ENCODE measurements at places on chromosomes 7 and 10.
A peak's percentile ranks its signal among the peaks of the same experiment; 100 is the strongest.

- no peak for DNase-seq
Observed at GRCh38 chr7:3778345-3778744, 477.3 kb downstream of the SDK1 start.

- no peak for DNase-seq
Observed at GRCh38 chr7:8037151-8037550, 68.6 kb downstream of the GLCCI1 start.

DNA sequence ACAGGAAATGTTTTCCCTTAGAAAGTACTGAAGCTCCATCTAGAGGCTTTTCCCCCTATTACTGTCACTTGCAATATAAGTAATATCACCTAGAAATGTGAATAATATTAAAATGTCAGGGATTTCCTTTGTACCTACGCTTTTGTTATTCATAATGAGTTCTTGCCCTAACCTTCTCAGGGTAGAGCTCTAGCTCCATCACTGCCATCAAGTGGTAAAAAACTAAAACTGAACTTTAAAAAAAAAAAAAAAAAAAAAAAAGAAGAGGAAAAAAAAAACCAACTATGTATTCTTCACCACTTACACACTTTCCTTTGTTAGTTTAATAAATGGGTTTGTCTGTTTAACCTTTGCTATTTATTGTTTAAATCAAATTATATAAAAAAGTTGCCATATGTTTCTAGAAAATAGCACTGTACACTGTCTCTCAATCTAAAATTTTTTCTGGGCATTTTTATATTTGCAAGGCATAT lies 49.9 kb downstream of the DNAJC1 start:
- peak; percentile 66 for DNase-seq

- peak; percentile 79 for DNase-seq
Observed at GRCh38 chr7:36207451-36208291, 54.6 kb downstream of the EEPD1 start.

DNA sequence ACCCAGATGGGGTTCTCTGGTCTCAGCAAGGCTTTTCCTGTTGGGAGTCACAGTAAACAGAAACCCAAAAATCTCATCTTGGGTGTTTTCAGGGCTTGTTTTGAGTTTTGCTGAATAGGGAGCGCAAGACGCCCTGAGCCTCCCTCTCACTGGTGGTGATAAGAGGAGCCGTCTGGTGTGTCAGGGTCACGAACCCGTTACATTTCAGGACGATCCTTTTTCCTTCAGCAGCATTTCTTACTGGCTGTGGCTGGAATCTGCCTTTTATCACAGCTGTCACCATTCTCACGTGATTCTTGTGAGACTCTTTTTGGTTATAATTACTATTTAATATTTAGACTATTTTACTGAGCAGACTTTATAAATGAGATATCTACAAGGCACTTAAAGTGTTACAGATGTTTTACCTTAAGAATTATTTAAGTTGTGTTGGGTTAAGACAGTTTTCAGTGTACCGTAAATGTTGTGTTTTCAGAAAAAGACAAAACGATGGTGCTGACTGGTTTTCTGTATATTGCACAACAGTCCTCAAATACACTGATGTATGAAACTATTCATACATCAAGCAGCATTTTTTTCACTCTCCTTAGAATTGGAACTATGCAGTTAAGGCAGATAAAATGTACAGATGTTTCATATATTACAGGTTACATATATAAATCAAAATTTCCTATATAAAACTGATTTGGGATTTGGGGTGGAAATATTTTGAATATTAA lies 2.2 kb upstream of the GET4 start:
- no peak for DNase-seq

GRCh38 chr10:61786728-61787127 lies 114.8 kb upstream of the ARID5B start:
- peak; percentile 62 for DNase-seq

GRCh38 chr7:142334236-142334635 lies 76.4 kb upstream of the PRSS58 start:
- DNase-seq: no peak

DNA sequence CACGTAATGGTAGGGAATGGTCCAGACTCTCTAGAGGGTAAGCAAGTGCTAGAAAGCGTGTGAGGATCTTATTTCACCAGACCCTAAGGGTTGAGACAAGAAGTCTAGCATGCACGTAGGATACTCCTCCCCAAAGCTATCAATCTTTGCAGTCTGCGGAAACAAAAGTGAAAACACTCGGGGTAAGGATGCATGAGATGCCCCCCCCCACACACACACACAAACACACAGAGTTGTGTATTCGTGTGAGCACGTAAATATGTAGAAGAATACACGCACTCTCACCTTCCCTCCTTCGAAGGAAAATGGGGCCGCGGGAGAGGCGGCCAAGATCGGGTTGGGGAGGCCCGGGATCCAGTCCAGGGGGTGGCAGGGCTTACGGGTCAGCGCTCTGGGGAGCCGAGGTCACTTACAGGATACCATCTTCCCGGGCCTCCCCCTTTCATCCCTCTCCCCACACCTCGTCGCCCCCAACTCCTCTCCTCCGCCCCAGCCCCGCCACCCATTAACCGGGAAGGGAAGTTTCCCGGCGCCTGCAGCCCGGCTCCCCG lies 455 bp downstream of the CUL2 start:
- no peak for DNase-seq

DNA sequence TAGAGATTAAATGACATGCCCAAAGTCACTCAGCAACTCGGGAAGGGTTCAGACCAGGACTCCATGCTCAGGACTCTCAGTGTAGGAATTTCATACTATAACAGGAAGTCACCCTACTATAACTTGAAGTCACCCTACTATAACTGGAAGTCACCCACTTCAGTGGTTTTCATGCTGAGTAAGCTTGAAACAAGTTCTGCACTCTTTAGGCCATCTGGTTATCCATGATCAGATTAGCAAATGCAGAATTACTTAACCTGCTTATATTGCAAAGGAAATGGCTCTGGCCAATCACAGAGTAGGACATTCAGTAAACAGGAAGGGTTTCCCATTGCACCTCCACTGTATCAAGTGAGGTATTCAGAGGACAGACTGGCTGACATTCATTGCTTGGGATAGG lies 1240.4 kb downstream of the GATA3 start:
- no peak for DNase-seq

GRCh38 chr10:122054048-122055025 lies 65.4 kb downstream of the TACC2 start:
- DNase-seq: no peak

DNA sequence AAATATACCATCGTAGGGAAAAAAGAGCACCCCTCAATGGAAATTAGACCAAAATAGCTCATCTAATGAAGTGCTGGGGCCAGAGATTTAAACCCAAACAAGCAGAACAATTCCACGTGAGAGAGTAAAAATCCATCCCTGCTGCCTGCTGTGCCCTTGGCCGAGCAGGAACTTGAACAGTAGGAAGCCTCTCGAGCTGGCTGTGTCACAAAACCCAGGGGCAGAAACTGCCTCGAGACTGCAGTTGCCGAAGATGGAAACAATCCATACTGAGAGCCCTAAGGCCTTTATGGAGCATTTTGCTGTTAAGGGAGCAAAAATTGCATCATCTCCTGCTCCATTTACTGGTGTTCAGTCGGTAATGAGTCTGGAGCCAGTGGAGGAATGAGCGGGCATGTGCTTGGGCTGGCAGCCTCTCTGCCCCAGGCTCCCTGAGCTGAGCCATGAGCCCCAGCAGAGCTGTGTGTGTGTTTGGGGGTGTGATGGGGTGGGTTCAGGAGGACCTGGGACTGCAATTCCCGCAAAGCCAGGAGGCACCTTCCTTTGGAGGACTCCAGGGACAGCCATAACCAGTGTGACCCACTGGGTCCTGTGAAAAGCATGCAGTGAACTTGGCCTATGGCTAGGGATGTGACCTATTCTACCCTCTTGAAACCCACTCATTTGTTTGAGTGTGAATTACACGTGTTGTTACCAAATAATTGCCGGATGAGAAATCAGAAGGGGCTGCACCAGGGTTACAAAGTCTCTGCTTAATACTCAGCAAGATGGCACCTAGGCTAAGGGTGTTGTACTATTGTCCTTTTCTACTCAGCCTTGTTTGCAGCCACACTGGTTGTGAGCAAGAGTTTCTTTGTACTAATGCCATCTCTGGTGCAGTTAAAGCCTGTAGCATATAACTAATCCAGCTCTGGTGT lies 58.3 kb downstream of the CDHR3 start:
- no peak for DNase-seq

DNA sequence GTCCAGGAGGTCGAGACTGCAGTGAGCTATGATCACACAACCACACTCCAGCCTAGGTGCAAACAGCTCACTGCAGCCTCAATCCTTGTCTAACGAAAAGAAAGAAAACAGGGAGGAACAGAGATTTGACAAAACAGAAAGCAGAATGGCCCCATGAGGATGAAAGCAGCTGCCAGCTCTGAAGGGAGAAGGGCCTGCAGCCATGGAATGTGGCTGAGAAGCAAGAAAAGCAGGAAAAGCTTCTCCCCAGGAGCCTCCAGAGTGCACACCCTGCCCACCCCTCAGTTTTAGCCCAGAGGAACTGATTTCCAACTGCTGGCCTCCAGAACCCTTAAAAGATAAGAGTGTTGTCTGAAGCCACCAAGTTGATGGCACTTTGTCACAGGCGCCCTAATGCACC lies 13.0 kb downstream of the ESYT2 start:
- no peak for DNase-seq

DNA sequence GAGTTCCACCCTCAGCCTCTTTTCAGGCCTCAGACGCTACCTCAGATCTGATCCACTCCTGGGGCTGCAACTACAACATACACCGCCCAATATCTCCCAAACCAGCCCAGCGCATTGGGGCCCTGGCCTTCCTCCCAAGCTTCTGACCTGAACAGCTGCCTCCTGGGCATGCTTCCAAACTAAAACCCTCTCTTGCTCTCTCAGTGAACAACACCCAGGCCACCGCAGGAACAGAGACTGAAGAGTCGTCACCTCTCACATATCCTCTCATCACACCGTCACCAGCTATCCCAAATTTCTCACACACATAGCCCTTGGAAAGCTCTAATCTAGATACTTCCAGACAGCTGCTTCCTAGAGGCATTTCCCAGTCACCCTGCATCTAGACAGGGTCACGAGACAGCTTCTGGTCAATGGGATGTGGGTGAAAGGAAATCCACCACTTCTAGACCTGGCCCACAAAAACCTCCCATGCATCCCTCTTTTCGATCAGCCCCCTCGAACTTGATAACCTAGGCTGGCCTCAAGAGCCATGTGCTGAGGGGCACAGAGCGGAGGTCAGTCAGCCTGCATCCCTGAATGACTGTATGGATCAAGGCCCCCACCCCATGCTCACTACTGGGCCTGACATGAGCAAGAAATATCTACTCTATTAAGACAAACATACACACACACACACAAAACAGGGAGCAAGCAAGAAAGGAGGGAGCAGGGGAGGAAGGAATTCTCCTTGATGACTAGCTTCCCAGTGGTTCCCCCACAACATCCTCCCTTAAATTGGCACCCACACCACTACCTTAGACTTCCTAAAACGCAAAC lies 1.8 kb downstream of the PARP12 start:
- DNase-seq: no peak

DNA sequence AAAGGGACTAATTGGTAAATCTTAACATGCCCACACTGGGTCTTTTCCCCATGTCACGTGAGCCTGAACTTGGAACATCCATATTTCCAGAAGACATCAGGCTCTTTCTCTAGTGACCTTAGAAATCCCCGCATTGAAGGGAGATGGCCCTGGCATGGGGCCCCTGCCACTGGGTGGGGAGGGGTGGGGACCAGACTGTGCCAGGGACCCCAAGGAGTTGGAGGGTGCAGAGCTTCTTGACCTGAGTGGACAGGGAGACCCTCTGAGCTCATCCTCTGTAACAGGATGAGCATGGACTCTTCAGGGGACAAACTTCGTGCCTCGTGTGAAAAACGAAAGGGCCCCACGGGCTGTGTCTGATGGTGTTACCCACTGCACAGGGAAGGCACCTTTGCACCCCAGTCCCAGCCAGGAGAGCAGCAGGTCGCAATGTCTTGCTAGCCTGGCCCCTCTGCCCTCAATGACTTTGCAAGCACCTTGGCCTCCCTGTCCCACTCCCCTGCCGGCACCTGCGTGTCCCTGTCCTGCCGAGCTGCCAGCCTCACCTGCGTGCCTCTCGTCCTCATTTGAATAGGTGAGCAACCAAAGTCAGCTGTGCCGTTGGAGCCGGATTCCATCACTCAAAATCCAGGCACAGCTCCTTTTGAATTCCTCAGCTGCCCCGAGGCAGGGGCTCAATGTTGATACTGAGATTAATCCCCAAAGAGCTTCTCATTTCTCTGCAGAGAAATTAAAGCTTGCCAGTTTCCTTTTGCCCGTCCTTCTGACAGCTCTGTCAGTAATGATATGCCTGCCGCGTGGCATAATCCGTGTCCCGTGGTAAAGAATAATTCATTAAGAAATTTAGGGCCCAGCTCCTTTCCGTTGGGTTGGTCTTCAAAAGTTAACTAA lies 234.9 kb downstream of the EBF3 start:
- DNase-seq: no peak

GRCh38 chr10:5512331-5512730 lies 12.4 kb upstream of the CALML3 start:
- no peak for DNase-seq

- peak; percentile 17 for DNase-seq
Observed at GRCh38 chr7:29839302-29839701, 33.0 kb downstream of the WIPF3 start.

- no peak for DNase-seq
Observed at GRCh38 chr10:4183761-4184261, 398.8 kb upstream of the KLF6 start.

DNA sequence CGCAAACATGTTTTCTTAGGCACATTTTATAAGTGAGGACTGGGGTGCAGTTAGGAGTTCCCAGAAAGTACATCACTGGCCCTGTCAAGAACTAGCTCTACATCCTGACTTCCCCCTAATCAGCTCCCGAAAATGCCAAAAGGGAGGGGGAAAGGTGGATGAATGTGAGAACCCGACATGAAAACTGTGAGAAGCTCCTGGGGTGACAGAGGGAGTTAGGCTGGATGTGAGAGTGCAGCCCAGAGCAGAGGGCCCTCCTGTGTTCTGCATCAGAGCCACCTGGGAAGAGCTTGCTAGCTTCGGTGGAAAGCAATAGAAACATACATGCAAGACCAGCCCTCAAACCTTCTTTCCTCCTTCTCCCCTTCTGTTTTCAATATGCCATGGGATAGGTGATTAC lies 30.5 kb upstream of the SEM1 start:
- no peak for DNase-seq

GRCh38 chr7:67823345-67823744 lies 826.7 kb downstream of the TYW1 start:
- no peak for DNase-seq

- no peak for DNase-seq
Observed at GRCh38 chr7:471866-472639, 47.6 kb downstream of the PDGFA start.
